Effector memory CD4-positive, alpha-beta T cell (primary cell): ENCODE measurements at places on chromosomes 12 and 14.
A peak's percentile ranks its signal among the peaks of the same experiment; 100 is the strongest.

GRCh38 chr14:47676315-47676617 is 861 bp upstream of the MDGA2 start:
- H3K36me3 ChIP-seq, result no peaks in the 10 kb centered on the region
- no peaks in the 10 kb centered on the region for H3K4me1 ChIP-seq

DNA sequence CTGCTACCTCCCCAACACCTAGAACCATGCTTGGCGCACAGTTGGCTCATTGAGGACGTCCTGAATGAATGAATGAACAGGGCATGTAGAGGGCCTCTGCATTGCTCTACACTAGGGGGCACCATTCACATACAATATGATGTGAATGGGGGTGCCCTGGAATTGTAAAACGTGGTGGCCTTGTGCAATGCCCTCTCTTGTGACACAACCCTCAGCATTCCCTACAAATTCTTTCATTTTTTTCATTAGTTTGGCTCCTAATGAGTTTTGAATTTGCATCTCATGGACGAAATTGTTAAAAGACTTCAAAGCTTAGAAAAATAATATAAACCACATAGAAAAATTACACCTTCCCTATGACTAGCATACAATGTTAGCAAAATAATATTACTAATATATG is 2.3 kb upstream of the DIO2 start:
- no peaks in the 10 kb centered on the region for H3K27me3 ChIP-seq
- no peak for DNase-seq

DNA sequence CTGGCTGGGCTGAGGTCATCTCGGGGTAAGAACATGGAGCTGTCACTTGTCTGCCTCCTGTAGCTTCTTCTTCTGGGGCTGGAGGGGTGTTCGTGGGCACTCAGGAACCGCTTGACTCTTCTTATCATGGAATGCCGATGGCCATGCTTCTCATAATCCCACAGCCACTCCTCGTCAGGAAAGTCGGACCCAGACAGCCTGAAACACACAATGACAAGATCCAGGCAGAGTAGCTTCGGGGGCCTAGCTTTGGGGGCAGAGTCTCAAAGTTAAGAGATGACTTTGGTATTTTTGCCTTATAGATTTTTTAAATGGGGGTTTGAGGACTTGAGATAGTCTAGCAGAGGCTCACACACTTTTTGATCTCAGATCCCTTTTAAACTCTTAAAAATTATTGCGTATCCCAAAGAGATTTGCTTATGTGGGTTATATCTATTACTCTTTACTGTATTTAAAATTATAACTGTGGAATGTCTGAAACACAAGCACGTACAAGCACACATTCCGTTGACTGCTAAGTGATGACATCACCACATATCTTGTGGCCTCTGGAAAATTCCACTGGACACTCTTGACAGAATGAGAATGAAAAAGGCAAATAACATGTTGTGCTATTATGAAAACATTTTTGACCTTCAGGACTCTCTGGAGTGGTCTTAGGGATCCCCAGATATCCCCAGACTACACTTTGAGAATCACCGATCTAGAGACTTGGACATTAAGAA is 43.3 kb downstream of the BEST3 start:
- H3K4me1 ChIP-seq, result no peaks in the 10 kb centered on the region
- no peak overlapping the region for H3K27ac ChIP-seq
- H3K36me3 ChIP-seq, result no peaks in the 10 kb centered on the region

DNA sequence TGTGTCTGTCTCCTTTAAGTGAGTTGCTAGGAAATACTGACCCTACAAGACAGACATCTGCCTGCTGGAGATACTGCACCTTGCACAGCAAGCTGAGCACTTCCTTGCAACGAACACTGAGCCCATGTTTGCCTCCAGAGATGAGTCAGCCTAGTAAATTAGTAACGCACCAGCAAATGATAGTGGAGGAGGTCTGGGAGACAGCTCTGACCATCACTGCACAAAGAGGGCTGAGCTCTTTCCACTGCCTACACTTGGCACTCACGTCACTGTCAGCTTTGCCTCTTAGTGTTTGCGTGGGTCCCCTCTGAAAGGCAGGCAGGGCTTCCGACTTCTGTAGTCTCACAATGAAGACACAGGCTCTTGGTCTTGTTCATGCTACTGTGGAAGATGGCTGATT is 109.0 kb downstream of the APAF1 start:
- no peaks in the 10 kb centered on the region for H3K36me3 ChIP-seq
- H3K27me3 ChIP-seq, result no peaks in the 10 kb centered on the region
- no peaks in the 10 kb centered on the region for H3K4me1 ChIP-seq
- no peak overlapping the region for H3K4me3 ChIP-seq
- no peak for DNase-seq
- no peak overlapping the region for H3K27ac ChIP-seq

DNA sequence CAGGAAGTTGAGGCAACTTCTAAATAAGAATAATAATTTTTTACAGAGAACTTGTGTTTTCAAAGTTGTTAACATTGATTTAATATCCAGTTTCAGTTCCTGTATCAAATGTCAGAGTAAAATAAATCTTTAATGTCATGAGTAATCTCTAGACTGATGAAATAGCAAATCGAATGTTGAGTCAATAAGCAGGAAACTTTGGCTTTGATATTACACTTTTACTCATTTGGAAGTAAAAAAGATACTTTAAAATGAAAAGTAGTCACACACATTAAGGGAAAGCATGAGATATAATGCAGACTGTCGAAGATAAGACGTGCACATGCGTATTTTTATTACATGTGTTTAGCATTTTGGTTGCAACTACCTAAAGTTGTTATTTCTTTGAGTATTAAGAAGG is 78.2 kb upstream of the PTGDR start:
- H3K36me3 ChIP-seq, result no peaks in the 10 kb centered on the region
- no peak overlapping the region for H3K27ac ChIP-seq
- H3K27me3 ChIP-seq, result no peaks in the 10 kb centered on the region
- H3K4me3 ChIP-seq, result no peak overlapping the region
- H3K4me1 ChIP-seq, result no peaks in the 10 kb centered on the region
- DNase-seq, result no peak

- no peaks in the 10 kb centered on the region for H3K4me1 ChIP-seq
- H3K27me3 ChIP-seq, result no peaks in the 10 kb centered on the region
- no peak overlapping the region for H3K4me3 ChIP-seq
- peaks cover 4% of the 10 kb centered on the region for H3K36me3 ChIP-seq
- no peak for DNase-seq
- no peak overlapping the region for H3K27ac ChIP-seq
These were observed 53.2 kb downstream of the SINHCAF start for GRCh38 chr12:31272607-31273225.

DNA sequence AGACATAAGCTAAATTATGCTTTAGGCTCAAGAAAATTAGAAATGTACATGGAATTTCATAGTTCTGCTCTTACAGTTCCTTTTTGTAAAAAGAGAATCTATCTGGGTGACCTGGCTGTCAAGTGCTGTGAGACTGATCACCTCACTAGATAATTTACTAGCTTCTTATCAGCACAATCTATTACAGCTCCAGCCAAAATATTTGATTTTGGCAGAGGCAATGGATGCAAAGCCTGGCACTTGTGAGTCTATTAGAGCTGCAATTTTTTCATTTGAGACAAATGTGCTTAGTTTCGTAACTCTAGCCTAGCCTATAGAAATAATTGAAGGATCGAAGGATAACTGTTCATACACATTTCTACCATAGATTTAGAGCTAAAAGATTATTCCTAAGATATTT is 927.5 kb downstream of the SLC6A15 start:
- H3K27ac ChIP-seq, result no peak overlapping the region
- no peaks in the 10 kb centered on the region for H3K27me3 ChIP-seq
- no peak for DNase-seq
- H3K4me3 ChIP-seq, result no peak overlapping the region

DNA sequence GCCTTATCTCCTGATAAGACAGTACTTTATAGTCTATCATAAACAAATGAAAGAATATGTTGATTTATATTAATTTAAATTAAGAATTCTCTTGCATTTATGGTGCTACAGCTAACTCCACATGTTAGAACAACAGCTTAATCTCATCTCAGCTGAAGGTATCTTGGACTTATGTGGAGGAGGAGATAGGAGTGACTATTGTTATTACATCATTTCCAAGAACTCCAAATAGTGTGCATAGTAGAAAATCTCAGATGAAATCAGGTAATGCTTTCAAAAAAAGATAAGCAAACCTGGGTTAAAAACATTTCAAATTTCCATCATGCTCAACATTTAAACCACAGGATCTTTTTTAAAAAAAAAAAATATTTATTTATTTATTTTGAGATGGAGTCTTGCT is 31.3 kb upstream of the ISM2 start:
- H3K36me3 ChIP-seq, result no peaks in the 10 kb centered on the region
- H3K27me3 ChIP-seq, result no peaks in the 10 kb centered on the region
- H3K27ac ChIP-seq, result no peak overlapping the region
- DNase-seq, result no peak
- H3K4me3 ChIP-seq, result no peak overlapping the region
- no peaks in the 10 kb centered on the region for H3K4me1 ChIP-seq

- DNase-seq, result no peak
- H3K27ac ChIP-seq, result no peak overlapping the region
- H3K27me3 ChIP-seq, result no peaks in the 10 kb centered on the region
- no peak overlapping the region for H3K4me3 ChIP-seq
These were observed 58.0 kb downstream of the TMTC1 start for GRCh38 chr12:29725587-29726320.

DNA sequence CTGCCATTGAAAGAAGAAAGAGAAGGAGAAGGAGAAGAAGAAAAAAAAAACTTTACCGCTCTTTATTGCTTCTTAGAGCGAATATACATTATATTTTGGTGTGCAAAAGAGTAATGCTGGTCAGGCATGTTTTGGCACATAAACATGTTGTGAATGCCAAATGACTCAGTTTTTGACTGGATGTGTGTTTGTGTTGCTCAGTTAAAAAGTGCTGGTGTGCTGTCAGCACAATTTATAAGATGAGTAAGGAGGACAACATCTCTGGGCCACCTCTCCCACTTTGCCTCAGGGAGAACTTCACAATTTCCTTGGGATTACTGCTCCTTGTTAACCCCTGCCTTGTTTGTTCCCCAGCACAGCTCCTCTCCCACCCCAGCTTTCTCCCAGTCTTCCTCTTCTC is 584.8 kb downstream of the ETNK1 start:
- H3K27me3 ChIP-seq, result no peaks in the 10 kb centered on the region
- H3K27ac ChIP-seq, result no peak overlapping the region
- H3K36me3 ChIP-seq, result no peaks in the 10 kb centered on the region
- H3K4me3 ChIP-seq, result no peak overlapping the region
- no peak for DNase-seq

DNA sequence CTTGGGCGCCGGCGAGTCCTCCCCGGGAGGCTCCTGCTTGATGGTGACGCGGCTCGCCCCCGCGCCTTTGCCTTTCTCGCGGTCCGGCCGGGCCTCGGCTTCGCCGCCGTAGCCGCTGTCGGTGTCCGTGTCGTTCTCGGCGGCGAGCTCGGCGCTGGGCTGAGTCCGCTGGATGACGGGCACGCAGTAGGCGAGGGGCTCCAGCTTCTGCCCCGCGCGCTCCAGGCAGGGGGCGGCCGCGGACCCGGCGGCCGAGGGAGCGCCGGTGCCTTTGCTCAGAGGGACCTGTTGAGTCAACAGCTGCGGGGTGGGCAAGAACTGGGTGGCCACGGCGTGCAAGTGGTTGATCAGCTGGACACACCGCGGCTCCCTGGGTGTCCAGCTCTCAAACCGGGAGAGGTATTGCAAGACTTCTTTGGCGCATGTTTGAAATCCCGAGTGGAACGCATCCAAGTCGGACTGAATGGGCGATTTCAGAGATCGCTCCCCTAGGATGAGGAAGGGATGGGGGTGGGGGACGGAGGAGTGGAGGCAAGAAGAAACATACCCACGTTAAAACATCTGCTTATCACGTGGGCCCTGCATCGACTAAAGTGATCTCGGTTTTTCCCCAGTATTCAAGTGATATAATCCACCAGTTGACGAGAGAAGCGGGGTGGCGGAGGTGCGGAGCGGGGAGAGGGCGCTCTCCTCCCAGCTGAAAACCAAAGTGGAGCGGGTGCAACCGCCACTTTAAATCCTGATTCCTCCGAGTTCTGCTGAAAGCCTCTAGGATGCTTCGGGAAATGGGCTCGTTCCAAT is 2.0 kb downstream of the BHLHE41 start:
- H3K27me3 ChIP-seq, result peaks cover 67% of the 10 kb centered on the region
- peaks cover 28% of the 10 kb centered on the region for H3K4me1 ChIP-seq
- H3K27ac ChIP-seq, result no peak overlapping the region
- H3K36me3 ChIP-seq, result no peaks in the 10 kb centered on the region
- DNase-seq, result no peak
- peak overlapping the region; percentile 57 for H3K4me3 ChIP-seq

DNA sequence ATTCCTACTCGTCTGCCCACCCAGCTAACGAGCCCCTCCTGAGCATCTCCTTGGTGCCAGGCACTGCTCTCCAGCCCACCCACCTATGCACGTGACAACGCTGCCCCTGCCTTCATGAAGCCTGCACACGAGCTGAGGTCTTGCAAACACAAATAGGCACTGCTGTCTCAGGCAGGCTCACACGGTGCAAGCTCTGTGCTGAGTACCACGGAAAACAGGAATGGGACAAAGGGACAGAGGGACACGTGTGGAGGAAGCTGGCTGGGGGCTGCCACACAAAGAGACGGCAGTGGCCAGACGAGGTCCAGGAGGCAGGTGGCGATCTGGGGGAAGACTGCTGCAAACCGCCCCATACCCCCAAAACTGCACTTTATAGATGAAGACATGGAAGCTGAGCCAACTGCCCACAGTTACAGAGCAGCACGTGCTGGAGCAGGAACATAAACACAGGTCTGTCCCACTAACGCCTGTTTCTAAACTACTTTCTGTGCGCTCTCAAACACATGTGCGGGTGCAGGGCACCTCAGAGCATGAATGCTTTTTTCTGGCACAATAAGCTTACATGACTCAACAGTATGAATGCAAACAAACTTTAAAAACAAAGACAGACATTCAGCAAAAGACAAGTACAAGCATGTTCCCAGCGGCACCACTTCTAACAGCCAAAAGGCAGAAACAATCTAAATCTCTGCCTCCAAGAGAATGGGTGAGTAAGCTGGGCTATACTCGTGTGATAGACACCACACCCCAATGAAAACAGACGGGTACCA is 64.5 kb downstream of the AMN start:
- no peaks in the 10 kb centered on the region for H3K4me1 ChIP-seq
- H3K4me3 ChIP-seq, result no peak overlapping the region
- no peaks in the 10 kb centered on the region for H3K27me3 ChIP-seq
- H3K36me3 ChIP-seq, result no peaks in the 10 kb centered on the region

DNA sequence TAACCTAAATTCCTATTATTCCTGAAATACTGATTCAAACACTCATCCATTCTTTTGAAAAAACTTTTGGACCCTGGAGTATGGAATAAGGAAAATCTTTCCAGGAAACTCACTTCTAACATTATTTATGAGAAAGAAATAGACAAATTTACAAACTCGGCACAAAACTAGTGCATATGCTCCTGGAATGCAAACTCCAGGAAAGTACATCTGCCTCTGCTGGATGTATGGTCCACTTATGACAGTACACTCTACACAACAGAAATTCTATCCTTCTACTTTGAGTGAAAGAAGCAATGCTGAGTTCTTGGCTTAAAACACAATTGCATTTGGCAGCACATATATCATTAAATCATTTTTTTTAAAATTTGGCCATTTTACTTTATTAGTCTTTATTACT is 700.5 kb upstream of the STXBP6 start:
- H3K36me3 ChIP-seq, result no peaks in the 10 kb centered on the region
- no peaks in the 10 kb centered on the region for H3K4me1 ChIP-seq
- DNase-seq, result no peak

- no peaks in the 10 kb centered on the region for H3K4me1 ChIP-seq
- no peaks in the 10 kb centered on the region for H3K36me3 ChIP-seq
- no peak overlapping the region for H3K27ac ChIP-seq
- no peaks in the 10 kb centered on the region for H3K27me3 ChIP-seq
- H3K4me3 ChIP-seq, result no peak overlapping the region
- no peak for DNase-seq
These were observed 44.8 kb upstream of the TMPO start for GRCh38 chr12:98470469-98471082.
